ENCODE measurements at places on chromosomes 7 and 10.

DNA sequence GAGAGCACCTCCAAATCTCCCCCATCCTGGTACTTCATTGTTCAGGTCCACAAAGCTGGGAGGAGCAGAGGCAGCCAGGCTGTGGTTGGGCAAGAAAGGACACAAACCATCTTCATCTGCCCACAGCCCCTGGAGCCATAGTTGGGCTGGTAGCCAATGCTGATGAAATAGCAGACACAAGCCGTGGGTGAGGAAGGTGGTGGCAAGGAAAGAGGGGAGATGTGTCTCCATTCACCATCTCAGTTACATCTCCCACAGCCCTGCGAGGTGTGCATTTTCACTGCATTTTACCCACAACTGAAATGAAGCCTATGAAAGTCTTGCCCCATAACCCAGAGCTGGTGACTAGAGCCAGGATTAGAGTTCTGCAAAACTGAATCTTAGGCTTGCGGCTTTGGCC lies 35.0 kb downstream of the PIK3AP1 start:
- DNase-seq, result no peak

DNA sequence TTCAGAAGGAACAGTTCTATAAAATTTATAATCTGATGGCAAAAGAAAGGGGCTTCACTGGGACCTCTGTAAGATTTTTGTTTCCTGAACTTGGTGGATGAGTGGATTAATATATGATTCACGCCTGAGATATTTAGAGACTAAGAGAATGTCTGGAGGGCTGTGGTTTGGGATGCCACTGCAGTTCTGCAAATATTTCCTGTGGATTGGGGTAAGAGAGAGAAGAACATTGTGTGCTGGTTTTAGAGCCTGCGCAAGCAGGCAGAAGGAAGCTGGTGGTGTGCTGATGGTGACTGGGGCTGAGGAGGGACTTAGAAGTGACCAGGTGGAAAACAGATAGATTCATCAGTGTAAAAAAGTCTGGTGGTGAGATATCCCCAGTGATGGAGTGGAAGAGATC lies 87.0 kb downstream of the SUGCT start:
- DNase-seq, result no peak

DNA sequence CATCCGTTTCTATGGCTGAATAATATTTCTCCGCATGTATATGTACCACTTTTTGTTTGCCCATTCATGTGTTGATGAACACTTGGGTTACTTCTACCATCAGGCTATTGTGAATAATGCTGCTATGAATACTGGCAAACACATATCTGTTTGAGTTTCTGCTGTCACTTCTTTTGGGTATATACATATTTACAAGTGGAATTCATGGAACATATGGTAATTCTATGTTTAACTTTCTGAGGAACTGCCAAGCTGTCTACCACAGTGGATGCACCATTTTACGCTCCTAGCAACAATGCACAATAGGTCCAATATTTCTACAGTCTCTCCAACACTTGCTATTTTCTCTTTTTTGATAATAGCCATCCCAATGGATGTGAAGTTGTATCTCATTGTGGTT lies 5.5 kb upstream of the ZNF488 start:
- DNase-seq, result no peak

DNA sequence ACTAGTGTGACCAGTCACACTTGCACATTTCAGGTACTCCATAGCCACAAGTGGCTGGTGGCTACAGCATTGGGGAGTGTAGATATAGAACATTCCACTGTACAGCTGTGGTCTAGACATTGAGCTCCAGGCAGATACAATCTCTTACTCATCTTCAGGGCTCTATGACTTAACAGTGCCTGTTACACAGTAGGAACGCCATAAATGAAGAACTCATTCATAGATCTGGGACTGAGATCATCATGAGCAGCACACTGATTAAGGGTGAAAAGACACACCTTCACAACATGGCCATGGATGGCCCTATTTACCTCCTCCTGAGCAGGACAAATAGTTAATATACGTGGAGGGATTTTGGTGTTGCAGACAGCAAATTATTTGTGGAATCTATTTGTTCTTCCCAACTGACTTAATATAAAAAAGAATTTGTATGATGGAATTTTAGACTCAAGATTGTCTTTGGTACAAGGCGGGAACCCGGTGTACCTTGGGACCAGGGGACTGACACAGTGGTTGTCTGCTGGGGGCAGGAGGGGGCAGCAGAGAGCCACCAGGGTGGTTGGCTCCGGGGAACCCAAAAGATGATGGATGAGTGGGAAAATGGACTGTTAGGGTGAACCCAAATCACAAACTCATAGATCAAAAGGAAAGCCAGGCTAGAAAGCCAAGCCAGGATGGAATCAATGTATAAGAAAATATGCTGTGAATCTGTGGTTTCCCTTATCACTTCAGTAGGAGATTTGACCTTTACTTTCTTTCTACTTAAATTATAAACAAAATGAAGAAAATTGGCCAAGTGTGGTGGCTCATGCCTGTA lies 24.3 kb upstream of the CPA2 start:
- peak; percentile 58 for DNase-seq

- peak; percentile 46 for DNase-seq
These were observed 1.8 kb downstream of the SNCG start for GRCh38 chr10:86960003-86960862.

DNA sequence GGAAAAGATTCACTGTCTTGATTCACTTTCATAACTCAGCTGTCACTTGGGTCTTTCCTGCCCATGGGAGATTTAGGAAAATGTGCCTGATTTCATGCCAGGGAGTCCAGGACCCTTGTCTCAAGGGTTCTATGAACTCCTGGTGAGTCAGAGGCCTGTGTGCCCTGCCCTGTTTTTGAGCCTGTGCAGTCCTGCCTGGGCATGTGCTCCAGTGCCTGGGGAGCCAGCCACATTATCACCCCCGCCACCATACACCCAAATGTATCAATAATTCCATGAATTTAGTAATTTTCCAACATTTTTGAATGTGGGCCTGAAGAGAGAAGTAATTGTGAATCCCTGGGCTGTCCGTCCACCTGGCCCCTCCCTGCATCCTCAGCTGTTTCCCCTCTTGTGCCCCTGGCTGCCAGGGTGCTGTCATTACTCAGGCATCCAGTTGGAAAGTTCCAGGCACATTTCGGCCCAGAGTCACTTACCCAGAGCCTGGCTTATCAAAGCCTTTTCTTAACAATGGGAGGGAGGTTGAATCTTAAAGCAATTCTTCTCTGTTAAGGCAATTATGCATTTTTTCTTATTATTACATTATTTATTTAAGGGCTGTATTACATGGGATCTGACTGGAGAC lies 287.8 kb upstream of the CDC14C start:
- DNase-seq, result no peak

- no peak for DNase-seq
These were observed 32.6 kb downstream of the PWWP2B start for GRCh38 chr10:132429281-132430230.

GRCh38 chr10:2921956-2922680 lies 145.2 kb upstream of the PFKP start:
- no peak for DNase-seq

- peak; percentile 88 for DNase-seq
These were observed 6.5 kb downstream of the TSPAN14 start for GRCh38 chr10:80460399-80461207.

GRCh38 chr7:31384466-31384865 lies 43.9 kb upstream of the NEUROD6 start:
- no peak for DNase-seq

- no peak for DNase-seq
These were observed 231.3 kb upstream of the FERD3L start for GRCh38 chr7:19376538-19376937.

- peak; percentile 66 for DNase-seq
These were observed 85.9 kb upstream of the KMT2C start for GRCh38 chr7:152521420-152522337.

DNA sequence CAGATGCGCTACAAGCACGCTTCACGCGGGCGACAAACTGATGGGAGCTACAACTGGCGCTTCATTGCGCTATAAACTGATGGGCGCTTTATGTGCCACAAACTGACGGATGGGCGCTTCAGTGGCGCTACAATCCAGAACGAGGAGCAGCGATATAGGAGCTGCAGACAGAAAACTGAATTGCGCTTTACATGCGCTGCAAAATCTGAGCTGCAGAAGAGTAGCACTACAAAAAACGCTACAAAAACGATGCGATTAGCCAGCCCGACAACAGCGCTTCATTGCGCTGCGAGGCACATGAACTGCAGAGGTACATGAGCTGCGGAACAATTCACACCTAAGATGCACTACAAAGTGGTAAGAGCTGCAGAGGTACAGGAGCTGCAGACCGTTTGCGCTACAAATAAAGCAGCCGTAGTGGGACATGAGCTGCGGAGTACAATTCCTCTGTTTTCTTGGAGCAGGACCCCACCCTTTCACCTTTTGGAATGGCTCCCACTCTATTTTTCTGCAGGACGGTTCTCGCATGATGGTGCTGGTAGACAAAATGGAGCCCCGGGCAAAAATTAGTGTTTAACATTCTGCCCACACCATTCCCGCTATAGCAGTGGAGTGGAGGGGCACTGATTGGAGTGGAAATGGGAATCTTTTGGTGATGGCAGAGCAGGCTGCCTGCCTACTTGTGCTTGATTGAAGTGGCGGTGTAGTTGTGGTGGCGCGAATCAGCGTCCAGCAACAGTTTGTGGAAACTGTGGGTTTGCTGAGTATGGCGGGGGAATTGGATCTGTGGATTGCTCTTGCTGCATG lies 1.2 kb upstream of the SGCE start:
- DNase-seq, result peak; percentile 43

- DNase-seq, result no peak
These were observed 2.5 kb downstream of the FGL2 start for GRCh38 chr7:77197141-77197540.

DNA sequence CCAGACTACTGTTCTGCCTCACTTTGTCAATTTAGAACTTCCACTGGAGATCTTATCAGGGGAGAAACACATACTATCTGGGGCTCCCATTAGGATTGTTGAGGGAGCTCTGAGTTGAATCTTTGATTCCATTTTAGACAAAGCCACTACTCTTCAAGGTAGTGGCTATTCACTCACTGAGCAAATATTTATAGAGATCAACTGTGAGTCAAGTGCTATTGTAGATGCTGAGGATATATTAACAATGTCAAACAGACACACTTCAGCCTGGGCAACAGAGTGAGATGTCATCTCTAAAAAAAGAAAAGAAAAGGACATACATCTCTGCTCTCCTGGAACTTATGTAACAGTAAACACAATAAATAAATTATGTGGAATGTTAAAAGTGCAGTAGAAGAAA lies 315.3 kb downstream of the PTEN start:
- DNase-seq, result no peak

DNA sequence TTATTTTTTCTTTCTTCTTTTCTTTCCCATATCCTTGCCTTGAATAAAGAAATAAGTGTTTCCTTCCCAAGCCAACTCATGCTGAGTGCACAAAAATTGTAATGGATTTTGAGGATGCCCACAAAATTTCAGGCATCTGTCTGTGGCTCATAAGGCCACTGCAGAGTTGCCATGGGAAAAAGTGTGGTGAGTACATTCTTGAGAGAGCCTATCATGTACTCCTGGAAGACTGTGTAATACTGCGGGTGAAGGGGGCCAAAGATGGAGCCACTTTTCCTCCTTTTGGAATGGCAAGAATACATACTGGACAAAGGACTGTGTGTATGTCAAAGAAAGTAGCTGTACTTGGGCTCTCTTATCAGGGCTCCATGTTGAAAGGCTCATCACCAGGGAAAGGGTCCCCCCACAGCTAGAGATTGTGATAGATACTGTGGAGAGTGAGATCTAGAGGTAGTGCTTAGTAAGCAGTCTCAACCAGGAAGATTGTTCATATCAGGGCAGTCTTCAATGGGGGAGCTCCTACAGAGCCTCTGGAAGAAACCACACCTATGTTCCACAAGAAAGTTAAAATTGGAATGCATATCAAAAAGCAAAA lies 341.6 kb upstream of the KCND2 start:
- DNase-seq, result no peak

DNA sequence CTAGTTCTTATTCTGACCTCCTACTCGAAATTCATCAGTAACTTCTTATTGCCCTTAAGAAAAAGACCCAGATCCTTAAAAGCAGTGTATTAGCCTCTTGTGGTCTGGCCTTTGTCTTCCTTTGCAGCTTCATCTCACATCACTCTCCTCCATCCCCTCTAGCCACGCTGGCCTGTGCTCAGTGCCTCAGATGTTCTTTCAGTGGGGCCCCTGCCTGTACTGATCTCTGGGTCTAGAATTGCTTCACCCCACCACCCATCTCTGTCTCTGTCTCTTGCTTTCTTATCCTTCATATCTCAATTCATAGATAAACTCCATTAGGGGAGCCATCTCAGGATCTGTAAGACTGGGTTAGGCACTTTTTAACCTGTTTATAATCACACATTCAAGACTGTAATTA lies 1178.5 kb upstream of the C7orf33 start:
- DNase-seq, result no peak

- no peak for DNase-seq
These were observed 167.4 kb downstream of the TMEM26 start for GRCh38 chr10:61285749-61286148.

DNA sequence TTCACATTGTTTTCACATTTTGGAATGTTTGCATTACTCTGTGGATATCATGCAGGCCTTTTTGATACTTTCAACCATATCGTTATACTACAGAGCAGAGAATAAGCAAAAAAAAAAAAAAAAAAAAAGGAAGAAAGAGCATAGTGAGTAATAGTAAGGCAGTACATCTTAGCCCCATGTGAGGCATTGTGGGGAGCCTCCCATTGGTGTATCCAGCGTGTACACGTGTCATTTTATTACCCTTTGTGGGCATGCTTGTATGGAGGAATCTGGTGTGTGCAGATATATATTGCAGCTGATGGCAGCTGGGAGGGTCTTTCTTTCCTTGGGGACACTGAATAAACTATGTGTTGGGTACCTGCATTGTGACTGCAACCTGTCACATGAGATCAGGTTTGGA lies 19.6 kb downstream of the R3HCC1L start:
- no peak for DNase-seq

- DNase-seq, result peak; percentile 15
These were observed 108.0 kb upstream of the YAE1 start for GRCh38 chr7:39458061-39458745.

- no peak for DNase-seq
These were observed 25.7 kb upstream of the LOXL4 start for GRCh38 chr10:98293550-98294269.

- DNase-seq, result no peak
These were observed 206.7 kb downstream of the HDAC9 start for GRCh38 chr7:18702071-18702829.

DNA sequence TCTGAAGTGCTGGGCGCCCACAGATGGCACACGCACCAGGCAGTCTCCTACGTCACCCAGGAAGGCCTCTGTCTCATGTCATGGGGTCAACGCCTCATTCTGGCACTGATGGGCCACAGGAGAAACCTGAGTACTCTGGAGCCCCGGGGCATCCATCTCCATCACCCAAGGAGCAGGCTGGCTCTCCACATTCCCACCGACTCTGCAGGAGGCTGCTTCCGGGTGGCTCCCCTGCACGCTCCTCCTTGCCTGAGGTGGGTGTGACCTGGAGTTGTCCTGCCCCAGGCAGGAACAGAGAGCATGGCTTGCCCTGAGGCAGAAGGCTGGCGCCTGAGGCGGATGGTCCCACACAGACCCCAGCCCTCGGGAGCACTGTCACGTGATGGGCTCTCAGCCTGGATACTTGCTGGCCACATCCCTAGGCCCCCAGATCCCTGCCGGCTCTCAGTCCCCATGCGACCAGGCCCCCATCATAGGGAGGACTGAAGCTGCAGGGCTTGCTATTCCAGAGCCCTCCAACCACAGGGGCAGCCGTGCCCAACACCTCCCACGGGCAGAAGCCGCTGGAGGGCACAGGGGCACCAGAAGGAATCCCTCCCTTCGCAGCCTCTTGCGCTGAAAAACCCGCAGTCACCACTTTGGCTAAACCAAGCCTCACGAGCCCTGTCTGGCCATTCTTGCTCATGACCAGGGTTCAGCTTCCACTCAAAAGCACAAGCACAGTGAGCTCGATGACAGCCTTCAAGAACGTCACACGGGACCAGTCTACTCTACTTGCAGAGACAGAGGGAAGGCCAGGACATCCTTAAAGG lies 80.7 kb downstream of the MAD1L1 start:
- DNase-seq, result no peak

Data from Caco-2 (cell line).